ENCODE measurements at places on chromosomes 3 and 15.

- DNase-seq, result no peak
Observed at GRCh38 chr3:14405360-14406238, 3.2 kb downstream of the SLC6A6 start.

- no peak for DNase-seq
Observed at GRCh38 chr3:26963361-26963743, 340.8 kb downstream of the LRRC3B start.

DNA sequence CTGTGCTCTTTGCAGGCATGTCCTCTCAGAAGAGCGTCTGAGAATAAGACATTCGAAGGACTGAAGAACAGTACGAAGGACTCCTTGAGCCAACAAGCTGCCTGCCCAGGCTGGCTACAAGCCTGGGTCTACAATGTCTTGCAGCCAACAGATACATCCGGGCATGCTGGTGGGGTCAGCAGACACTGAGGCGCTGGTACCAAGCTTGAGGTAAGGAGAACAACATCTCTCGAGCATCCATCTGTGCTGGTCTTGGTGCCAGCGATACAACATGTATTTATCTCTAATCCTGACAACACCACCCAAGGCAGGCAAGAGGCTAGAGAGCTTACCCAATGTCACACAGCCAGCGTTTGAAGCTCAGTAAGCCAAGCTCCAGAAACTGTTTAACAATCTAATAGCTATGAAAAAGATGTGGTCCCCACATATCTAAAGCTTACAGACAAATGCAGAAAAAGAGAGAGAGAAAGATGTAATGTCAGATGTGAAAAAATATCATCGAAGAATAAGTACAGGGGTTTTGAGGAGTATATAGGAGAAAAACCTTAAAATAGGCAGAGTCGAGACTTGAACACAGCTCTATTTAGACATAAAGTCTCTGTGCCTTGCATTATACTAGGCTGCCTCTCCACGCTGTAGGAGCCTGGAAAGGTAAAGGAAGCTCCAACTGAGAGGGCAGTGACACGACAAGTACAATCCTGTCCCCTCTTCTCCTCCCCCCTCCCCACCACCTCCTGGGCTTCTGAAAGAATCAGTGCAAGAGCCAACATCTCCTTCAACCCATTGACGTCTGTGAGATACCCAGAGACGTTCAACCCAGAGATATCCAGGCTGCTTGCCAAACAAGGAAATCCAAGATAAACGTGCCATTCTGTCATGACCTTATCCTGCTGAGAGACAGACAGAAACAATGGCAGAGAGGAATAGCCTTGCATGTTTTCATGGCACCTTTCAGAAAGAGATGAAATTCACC, 39.4 kb downstream of the WWTR1 start:
- no peak for DNase-seq

- no peak for DNase-seq
Observed at GRCh38 chr3:145752576-145752975, 408.4 kb downstream of the PLOD2 start.

DNA sequence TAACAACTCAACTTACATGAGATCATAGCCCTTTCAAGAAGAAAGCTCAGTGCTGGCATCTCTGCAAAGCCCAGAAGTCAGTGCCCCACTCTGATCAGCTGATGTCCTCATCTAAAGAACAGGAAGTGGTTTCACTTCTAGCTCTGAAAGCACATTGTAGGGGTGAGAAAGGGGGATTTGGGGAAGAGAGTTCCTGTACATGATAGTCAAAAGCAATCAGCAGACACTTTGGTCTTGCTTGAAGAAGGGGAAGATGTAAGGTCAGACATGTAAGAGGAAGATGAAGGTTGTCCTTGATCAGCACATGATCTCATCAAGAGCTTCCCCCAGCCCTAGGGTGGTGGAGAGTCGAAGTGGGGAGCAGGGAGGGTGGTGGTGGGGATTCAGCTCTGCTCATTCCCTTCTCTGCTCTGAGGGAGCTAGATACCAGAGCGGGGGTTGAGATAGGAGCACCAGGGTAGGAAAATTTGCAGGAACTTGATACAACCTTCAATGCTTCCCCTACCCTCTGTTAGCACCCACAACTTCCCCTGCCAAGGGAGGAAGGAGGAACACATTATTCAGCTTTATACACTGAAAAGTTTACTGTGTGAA, 76.4 kb upstream of the ETV5 start:
- DNase-seq, result no peak

DNA sequence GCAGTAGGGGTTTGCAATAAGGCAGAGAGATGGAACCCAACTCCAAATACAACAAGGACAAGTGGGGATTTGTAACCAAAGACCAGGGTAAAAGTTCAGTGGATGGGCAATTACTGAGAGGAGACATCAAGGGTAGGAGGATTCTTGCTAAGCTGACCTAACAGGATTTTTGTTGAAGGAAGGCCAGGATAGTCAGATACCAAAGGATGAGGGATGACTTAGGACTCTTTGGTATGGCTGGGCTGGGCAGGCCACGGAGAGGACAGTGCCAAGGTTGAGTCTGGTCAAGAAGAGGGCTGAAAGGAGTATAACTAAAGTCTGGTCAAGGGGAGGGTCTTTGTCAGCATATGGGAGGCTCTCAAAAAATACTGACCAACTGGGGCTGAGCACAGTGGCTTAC, 85.3 kb upstream of the UBE2E2 start:
- DNase-seq, result peak; percentile 23

GRCh38 chr3:112390783-112391641, 58.1 kb downstream of the CD200 start:
- DNase-seq, result peak; percentile 70

DNA sequence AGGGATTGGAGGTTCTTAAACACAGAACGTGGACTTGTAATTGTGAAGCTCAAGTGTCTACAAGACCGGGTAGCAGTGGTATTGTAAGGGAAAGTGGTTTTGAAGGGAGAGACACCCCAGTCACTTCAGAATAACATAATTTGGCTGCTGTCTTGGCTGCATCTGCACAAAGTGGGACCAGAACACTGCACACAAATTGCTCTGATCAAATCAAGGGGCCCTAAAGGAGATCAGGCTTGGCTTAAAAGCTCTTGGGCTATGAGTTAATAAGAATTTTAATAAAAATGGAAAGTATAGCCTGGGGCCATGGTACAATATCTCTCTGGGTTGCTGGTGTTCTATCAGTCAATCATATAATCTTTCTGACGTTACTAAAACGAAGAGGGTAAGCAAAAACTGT, 356.1 kb upstream of the ICE2 start:
- no peak for DNase-seq

- DNase-seq, result no peak
Observed at GRCh38 chr15:100495861-100496260, 32.9 kb downstream of the CERS3 start.

GRCh38 chr3:22685597-22685996, 517.5 kb upstream of the UBE2E2 start:
- peak; percentile 23 for DNase-seq

Measured in AG20443 (cell line).